Esophagus muscularis mucosa (tissue), 4 donors: ENCODE measurements at places on chromosomes 2 and 18. TPM values are rescaled to one million over a fixed set of nuclear protein-coding genes. Genes with fewer than 3 reads are reported as not detected.

DNA sequence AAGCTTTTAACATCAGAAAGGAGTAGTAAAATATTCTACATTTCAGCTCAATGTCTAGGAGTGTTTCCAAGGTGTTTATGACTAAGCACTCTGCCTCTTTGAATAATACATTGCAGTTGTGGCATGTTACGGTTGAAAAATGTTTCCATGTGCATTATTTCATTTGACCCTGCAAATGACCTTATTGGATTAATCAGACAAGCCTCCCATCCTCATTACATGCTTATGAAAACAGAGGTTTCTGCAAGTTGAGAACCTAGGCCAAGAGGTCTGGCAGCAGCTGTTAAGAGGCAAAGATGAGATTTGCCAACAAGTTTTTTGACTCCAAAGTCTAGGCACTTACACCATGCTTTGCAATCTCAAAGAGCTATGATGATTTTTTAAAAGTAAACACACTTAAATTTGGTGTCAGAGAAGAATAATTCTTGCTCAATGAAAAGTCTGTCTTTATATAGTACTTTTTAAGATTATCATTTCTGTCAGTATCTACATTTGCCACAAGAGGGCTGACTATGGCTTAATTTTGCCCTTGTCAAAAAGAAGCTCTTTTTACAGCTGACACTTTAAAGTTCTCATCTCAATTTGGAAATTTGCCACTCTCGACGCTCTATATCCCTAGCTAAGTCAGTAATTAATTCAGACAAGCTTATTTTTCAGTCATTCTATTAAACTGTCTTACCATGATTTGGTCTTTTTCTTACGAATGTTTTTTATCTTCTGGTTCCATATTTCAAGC is 260.6 kb downstream of the PAX3 start:
- H3K4me3 ChIP-seq: no peak overlapping the region
- no peaks in the 10 kb centered on the region for H3K4me1 ChIP-seq
- no peaks in the 10 kb centered on the region for H3K36me3 ChIP-seq
- DNase-seq: no peak
- H3K27me3 ChIP-seq: no peaks in the 10 kb centered on the region
- H3K27ac ChIP-seq: no peak overlapping the region

Gene TTN
- 8.3 TPM for total RNA-seq

Gene OSBPL6
- total RNA-seq: 3.3 TPM

DNA sequence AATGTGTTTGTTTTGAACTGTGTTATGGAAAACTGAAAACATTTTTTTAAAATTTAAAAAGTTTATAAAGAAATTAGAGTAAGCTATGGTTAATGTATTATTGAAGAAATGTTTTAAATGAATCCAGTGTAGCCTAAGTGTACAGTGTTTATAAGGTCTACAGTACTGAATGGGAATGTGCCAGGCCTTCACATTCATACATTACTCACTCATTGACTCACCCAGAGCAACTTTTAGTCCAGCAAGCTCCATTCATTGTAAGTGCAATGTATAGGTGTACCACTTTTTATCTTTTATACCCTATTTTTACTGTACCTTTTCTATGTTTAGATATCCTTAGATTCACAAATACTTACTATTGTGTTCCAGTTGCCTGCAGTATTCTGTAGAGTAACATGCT is 215.1 kb upstream of the THUMPD2 start:
- no peaks in the 10 kb centered on the region for H3K27me3 ChIP-seq
- no peak for DNase-seq
- no peak overlapping the region for H3K27ac ChIP-seq
- no peaks in the 10 kb centered on the region for H3K4me1 ChIP-seq

- DNase-seq: no peak
- no peaks in the 10 kb centered on the region for H3K36me3 ChIP-seq
- H3K27ac ChIP-seq: no peak overlapping the region
- no peaks in the 10 kb centered on the region for H3K4me1 ChIP-seq
- no peaks in the 10 kb centered on the region for H3K27me3 ChIP-seq
- no peak overlapping the region for H3K4me3 ChIP-seq
Observed at GRCh38 chr18:47191961-47192360, 15.8 kb upstream of the IER3IP1 start.

Gene SLC5A7
- 1.2 TPM for total RNA-seq

Gene DIPK1C
- total RNA-seq: 0.17 TPM

Gene G6PC2
- total RNA-seq: not detected

DNA sequence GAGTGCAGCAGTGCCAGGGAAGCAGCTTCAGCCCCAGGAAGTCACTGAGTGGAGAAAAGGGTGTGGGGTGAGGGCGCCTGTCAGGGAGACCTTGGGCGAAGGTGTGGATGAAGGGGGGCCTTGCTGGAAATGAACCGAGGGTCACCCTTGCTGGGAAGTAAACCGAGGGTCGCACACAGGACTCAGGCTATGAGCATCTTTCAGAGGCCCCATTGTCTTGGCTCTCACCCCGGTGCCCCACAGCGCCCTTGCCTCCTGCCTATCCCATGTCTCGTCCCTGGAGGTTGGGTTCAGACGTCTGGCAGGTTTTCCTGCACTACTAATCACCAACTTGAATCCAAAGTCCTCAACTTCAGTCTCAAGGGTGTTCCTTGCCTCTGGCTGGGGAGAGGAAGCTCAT is 122.8 kb upstream of the PXDN start:
- H3K27me3 ChIP-seq: peaks cover 13% of the 10 kb centered on the region
- H3K36me3 ChIP-seq: no peaks in the 10 kb centered on the region
- no peak overlapping the region for H3K4me3 ChIP-seq

DNA sequence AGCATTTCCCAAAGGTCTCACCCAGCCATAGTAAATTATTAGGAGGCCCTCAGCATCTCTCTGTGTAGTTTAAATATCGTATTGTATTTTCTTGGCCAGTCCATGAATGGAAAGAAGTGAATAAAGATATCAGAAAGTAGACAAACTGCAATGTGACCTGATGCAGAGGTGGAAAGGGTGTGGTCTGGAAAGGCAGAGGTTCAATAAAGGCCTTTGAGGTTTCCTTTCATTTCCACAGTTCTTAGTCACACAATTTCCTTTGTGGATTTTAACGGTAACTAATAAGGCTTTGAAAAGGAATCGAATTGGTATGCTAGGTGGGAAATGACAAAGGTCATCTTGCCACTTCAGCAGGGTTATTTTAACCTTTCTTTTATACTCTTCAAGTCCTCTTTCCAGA is 20.1 kb upstream of the WIPF1 start:
- H3K36me3 ChIP-seq: no peaks in the 10 kb centered on the region
- DNase-seq: no peak
- H3K27me3 ChIP-seq: no peaks in the 10 kb centered on the region

- H3K27ac ChIP-seq: no peak overlapping the region
- peaks cover 9% of the 10 kb centered on the region for H3K4me1 ChIP-seq
Observed at GRCh38 chr2:113226462-113226861, 52.3 kb downstream of the PAX8 start.

Gene SPP2
- not detected for total RNA-seq

GRCh38 chr2:203763938-203764664 is 57.7 kb downstream of the CD28 start:
- H3K4me3 ChIP-seq: no peak overlapping the region
- no peak overlapping the region for H3K27ac ChIP-seq
- H3K27me3 ChIP-seq: no peaks in the 10 kb centered on the region
- H3K4me1 ChIP-seq: peaks cover 7% of the 10 kb centered on the region
- no peaks in the 10 kb centered on the region for H3K36me3 ChIP-seq

DNA sequence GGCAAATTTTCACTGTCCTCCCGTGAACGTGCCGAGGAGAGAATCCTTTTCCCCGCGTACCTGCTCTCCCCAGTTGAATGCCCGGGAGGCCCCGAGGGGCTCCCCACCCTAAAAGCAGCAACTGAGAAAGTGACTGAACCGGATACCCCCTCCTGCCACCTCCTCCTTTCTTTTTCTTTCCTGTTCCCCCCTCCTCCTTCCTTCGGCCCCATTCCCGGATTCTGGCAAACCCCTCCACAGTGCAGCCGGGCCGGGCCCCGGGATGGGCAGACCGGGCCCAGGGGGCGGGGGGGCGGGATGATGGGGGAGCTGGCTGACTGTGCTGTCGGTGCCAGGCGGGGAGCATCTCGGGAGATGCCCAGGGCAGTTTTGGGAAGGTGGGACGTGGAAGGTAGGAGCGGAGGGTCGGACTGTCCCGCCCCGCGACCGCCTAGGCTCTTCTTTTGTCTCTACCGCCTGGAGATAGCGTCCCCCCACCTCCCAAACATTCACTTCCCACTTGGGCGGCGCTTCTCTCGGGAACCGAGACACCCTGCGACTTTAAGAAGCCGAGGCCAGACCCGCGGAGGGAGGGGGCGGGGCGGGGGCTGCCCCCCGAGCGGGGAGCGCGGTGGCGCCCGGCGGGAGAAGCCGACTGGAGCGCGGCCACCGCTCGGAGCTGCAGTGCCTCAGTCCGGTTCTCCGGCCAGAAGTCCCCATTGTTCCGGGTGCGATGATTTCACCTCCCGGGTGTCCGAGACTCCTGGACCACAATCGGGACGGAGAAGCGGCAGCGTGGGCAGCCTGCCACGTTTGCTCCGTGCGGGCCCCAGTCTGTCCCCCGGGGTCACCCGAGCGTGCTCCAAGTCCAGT is 8.2 kb downstream of the DLX2 start:
- peaks cover 52% of the 10 kb centered on the region for H3K4me1 ChIP-seq
- H3K36me3 ChIP-seq: no peaks in the 10 kb centered on the region
- peak; percentile 87 for DNase-seq
- no peak overlapping the region for H3K27ac ChIP-seq

DNA sequence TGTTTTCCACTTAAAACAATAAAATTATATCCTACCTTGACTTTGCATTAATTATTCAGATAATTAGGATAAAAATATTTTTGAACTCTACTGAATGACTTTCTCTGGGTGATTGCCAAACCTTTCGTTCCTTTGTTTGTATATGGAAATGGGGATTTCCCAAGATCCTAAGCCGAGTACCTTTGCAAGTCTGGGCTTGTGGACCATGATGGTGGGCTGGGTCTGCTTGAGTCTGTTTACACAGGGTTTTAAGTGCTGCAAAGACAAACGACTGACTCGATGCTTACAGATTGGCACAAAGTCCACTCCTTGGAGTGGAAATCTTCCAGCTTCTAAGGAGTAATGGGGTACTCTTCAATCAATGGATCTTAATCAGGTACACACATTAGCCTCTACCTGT is 659.5 kb downstream of the TSN start:
- no peak for DNase-seq
- H3K4me3 ChIP-seq: no peak overlapping the region
- no peaks in the 10 kb centered on the region for H3K27me3 ChIP-seq
- no peak overlapping the region for H3K27ac ChIP-seq
- no peaks in the 10 kb centered on the region for H3K36me3 ChIP-seq
- no peaks in the 10 kb centered on the region for H3K4me1 ChIP-seq

GRCh38 chr2:222860740-222861410 is at the start of gene ACSL3:
Gene ACSL3, plus strand, starts transcription at chr2:222861036. Its CDS starts 47,737 bp downstream, at chr2:222908773.
- DNase-seq: peak; percentile 99
- H3K36me3 ChIP-seq: no peaks in the 10 kb centered on the region
- H3K27ac ChIP-seq: peak within 1 kb of the TSS; percentile 98
- peaks cover 47% of the 10 kb centered on the region for H3K4me1 ChIP-seq
- H3K27me3 ChIP-seq: no peaks in the 10 kb centered on the region
- peak within 1 kb of the TSS; percentile 95 for H3K4me3 ChIP-seq

DNA sequence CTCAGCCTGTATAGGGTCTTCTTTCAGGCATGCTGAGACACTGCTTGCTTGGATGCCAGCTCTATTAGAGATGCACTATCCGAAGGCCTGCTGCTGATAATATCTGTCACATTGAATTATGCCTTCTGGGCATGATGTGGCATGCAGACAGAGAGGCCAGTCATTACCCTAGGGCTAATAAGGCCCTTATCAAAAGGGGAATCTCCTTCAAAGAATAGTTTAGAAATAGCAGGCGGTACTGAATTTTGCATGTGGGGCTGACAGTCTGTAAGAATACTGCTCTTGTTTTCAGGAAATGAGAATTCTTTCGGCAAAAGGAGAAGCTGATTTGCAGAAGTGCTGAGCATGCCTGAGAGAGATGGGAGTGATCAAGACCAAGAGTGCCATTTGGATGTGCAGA is 13.1 kb upstream of the LHCGR start:
- no peak overlapping the region for H3K27ac ChIP-seq
- no peaks in the 10 kb centered on the region for H3K36me3 ChIP-seq
- H3K4me3 ChIP-seq: no peak overlapping the region
- H3K27me3 ChIP-seq: no peaks in the 10 kb centered on the region
- peaks cover 2% of the 10 kb centered on the region for H3K4me1 ChIP-seq

GRCh38 chr2:84839851-84840250 is 41.0 kb downstream of the TRABD2A start:
- no peaks in the 10 kb centered on the region for H3K4me1 ChIP-seq
- no peak overlapping the region for H3K4me3 ChIP-seq
- DNase-seq: no peak
- H3K27ac ChIP-seq: no peak overlapping the region
- H3K27me3 ChIP-seq: no peaks in the 10 kb centered on the region

GRCh38 chr2:223760838-223761502 is 76.4 kb downstream of the AP1S3 start:
- no peaks in the 10 kb centered on the region for H3K36me3 ChIP-seq
- H3K27me3 ChIP-seq: no peaks in the 10 kb centered on the region
- no peak for DNase-seq

- H3K36me3 ChIP-seq: no peaks in the 10 kb centered on the region
- H3K27ac ChIP-seq: peak overlapping the region; percentile 80
- no peak for DNase-seq
- peaks cover 68% of the 10 kb centered on the region for H3K4me1 ChIP-seq
- H3K4me3 ChIP-seq: no peak overlapping the region
Observed at GRCh38 chr2:37872192-37872750, 52.8 kb upstream of the RMDN2 start.

Gene TUBA4B
- total RNA-seq: not detected

DNA sequence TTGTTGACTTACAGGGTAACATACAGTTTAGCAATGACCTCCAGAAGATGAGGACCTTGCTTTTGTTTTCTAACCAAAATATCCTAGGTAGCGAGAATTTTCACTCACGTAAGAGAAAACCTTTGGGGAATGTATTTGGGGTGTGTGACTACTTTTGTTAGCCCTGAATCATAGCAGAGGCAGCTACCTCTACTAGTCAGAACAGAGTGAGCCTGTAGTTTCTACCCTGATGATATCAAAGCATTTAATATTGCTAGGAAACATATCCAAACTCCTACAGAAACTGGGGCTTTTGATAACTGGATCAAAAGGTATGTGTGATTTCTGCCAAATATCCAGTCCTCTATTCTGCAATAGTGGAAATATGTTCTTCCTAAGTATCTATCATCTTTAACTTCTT is 462.6 kb upstream of the ZEB2 start:
- no peak overlapping the region for H3K27ac ChIP-seq
- DNase-seq: no peak
- no peaks in the 10 kb centered on the region for H3K4me1 ChIP-seq
- no peaks in the 10 kb centered on the region for H3K27me3 ChIP-seq
- H3K36me3 ChIP-seq: no peaks in the 10 kb centered on the region
